ENCODE measurements at places on chromosomes 2 and 18.

DNA sequence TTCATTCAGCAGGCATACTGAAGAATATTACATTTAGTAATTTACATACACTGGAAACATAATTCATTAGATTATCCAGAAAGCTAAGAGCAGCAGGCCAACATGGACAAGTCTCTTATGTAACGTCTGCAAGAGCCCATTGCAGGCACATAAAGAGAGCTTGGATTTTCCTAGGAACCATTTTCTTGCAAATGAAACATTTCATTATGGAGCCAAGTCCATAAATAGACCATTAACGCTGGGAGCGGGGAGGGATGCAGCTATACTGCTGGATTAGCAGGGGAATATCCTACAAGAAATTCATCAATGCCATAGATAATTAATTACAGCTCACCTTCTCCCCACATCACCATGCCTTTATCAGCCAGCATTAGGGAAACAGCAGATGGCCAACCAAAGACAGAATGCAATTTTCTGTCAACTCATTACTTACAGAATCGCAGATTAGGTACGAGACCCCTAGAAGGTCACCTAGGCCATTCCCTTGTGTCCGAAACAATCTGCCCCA lies 170.4 kb downstream of the C1D start:
- DNase-seq: no peak

DNA sequence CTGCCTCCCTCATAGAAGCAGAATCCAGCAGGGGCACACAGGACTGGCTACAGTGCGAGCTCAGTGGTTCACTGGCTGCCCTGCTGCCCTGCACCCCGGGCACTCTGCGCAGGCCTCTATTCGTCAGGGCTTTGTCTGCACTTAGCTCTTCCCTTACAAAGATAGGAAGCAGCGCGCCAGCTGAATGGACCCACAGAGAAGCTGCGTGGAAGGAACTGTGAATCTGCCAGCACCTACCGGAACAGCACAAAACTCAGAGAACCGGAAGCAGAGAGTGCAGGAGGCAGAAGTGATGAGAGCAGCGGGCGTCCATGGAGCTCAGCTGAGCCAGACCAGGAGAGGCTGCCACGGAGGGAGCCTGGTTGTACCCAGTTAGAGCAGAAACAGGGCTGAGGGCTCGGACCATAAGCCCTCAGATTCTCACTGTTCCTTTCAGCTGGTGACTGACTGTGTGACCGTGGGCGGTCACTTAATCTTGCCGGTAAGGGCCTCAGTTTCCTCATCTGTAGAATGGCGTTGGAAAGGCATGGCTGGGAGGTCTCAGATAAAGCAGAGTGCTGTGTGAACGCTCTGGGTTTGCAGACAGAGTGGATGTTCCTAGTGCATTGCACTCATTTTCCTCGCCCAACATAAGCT lies 23.1 kb upstream of the SLC66A3 start:
- DNase-seq: no peak

- no peak for DNase-seq
Observed at GRCh38 chr2:239744706-239745340, 280.3 kb downstream of the NDUFA10 start.

- DNase-seq: no peak
Observed at GRCh38 chr2:151774506-151774905, 40.2 kb upstream of the NEB start.

DNA sequence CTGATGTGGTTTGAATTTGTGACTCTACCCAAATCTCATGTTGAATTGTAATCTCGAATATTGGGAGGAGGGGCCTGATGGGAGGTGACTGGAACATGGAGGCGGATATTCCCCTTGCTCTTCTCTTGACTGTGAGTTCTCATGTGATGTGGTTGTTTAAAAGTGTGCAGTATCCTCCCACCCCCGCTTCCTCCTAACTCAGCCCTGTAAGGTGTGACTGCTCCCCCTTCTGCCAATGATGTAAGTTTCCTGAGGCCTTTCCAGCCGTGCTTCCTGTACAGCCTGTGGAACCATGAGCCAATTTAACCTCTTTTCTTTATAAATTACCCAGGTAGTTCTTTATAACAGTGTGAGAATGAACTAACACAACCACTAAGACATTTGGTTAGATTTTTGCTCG lies 458.4 kb downstream of the THSD7B start:
- DNase-seq: no peak

DNA sequence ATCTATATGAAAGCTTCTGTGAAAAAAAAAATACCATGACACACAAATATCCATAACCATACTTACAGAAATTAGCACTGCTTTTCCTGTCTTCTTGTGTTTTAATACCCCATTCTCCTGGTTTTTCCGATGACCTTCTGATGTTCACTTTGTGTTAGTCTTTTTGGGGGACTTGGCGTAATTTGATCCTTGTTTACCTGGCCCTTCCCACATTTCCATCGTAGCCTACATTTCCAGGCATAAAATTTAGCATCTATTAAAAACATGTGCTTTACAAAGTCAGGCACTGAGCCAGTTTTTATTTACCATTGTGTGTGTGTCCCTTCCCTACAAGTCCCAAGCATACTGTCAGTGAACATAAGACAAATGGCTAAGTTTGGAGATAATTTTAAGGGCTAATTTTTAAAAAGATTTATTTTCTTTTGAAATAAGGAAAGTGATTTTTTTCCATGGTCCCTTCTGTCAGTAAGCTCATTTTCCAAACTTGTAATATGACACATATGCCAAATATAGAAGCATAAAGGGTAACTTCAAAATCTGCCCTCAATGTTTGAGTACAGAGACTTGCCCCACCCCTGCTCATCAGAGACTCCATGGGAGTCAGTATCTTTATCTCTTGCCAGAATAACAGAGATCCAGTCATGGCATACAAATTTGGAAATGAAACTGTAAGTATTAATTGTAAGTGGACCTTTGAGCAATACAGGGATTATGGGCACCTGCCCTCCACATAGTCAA lies 27.3 kb downstream of the SESTD1 start:
- DNase-seq: no peak
